HT-29 (cell line): ENCODE measurements at places on chromosomes 1 and 21.

DNA sequence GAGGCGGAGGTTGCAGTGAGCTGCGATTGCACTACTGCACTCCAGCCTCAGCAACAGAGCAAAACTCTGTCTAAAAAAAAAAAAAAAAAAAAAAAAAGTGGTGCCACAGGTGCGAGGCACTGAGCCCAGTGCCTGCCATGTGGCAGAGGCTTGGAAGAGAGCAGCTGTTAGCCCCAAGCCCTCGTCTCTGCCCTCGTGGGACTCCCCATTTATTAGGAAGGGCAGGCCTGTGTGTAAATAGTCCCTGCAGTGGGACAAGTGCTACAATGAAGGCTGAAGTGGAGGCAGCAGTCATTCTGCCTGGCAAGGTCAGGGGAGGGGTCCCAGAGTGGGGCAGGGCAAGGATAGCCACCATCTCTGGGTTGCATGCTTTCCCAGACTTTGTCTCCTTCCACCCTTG lies 6.5 kb downstream of the RPS6KA1 start:
- no peak for DNase-seq

DNA sequence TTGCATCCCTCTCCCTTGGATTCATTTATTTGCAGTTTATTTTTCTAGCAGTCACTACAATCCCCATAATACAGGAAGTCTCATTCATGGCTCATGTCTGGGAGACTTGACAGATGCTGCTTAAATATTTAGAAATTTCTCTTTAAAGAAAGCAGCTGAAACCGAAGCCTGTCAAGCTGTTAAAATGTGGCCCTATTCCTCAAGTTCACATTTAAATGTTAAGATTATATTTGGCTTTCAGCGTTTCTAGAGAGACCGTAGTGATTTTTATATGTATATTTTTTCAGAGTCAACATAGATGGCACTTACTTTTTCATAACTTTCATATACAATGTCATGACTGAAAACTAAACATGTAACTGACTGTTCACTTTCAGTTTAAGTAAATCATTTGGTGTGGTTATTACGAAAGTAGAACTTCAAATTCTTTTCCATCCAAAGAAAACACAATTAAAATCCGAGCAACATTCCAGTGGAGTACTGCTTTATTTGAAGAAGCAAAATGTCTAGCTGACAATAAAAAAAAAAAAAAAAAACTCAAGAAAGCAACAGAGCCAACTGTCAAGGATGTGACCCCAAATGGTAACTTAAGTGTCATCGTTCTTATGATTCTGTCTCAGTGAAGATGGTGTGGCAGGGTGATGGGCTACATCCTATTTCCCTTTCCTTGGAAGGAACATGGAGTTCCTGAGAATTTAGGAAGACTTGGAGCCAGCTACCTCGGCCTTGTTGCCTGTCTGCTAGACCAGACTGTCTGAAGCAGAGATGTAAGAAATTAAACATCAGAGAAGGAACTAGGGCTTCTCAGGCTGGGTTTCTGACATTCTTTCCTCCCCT lies 37.8 kb downstream of the MIS18A start:
- no peak for DNase-seq

DNA sequence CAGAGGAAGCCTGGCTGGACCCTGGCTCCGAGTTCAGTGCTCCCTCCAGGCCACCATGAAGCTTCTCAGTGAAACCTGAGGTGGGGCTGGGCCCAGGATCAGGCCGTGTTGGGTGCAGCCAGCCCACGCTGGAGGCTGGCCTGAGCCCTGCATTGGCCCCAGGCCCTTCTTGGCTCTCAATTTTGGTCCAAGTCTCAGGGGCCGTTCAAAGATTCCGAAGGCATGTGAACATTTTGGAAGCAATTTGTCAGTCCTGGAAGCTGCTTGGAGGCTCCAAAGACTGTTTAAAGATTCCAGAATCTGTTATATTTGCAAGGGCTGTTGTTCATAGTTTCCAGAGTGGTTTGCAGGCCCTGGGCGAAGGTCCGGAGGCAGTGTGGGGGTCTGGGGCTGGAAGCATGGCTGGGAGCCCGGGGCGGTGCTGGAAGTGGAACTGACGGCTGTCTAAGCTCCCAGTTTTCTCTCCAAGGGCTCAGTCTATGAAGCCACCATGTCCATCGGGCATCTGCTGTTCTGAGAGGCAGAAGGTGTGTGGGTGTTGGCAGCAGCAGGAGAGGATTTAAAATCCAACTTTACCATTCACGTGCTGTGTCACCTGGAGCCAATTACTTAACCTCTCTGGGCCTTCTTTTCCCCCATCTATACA lies 104.9 kb downstream of the EPHB2 start:
- no peak for DNase-seq

DNA sequence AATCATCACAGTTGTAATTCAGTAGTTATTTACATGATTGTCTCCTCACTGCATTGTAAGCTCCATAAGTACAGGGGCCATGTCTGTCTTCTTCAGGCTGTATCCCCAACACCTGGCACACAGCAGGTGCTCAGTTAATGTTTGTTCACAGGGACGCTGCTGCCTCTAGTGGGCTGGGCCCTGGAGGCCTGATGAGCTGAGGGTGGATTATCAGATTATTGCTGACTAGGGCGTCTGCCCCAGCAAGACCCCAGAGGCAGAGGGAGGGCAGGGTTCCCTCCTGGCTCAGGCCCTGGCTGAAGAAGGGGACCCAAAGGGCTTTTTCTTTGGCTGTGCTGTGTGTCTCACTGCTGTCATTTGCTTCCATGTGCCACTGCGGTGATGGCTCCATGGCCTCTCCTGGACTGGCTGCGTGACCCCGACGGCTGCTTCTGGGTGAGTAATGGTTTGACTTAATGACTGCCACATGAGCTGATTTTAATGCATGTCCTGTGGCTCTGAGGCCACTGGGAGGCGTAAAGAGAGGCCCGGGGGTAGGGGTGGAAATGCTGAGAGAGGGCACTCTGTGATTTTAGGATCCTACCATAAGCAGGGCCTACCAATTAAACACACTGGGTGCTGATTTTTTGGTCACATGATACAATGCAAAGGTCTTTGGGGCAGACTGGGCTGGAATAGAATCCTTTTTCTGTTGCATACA lies 20.8 kb upstream of the EPB41 start:
- no peak for DNase-seq

GRCh38 chr1:99456536-99456935 lies 189.4 kb upstream of the PALMD start:
- DNase-seq, result no peak

DNA sequence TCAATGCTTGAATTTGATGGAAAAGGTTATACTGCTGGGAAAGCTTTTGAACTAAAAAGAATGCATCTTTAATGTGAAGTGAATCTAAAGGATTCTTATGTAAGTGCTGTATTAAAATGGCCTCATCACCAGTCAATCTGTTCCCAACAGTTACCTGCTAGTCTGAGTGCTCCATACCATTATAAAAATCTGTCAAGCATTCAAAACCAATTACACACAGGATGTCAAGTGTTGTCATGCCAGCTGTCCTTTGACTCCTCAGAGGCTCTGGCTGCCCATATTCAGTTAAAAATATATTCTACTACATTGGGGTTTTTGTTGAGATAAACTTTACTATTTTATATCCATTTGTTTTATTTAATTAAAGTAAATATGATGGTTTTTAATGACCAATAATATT lies 1587.7 kb downstream of the AMY1C start:
- DNase-seq, result no peak

DNA sequence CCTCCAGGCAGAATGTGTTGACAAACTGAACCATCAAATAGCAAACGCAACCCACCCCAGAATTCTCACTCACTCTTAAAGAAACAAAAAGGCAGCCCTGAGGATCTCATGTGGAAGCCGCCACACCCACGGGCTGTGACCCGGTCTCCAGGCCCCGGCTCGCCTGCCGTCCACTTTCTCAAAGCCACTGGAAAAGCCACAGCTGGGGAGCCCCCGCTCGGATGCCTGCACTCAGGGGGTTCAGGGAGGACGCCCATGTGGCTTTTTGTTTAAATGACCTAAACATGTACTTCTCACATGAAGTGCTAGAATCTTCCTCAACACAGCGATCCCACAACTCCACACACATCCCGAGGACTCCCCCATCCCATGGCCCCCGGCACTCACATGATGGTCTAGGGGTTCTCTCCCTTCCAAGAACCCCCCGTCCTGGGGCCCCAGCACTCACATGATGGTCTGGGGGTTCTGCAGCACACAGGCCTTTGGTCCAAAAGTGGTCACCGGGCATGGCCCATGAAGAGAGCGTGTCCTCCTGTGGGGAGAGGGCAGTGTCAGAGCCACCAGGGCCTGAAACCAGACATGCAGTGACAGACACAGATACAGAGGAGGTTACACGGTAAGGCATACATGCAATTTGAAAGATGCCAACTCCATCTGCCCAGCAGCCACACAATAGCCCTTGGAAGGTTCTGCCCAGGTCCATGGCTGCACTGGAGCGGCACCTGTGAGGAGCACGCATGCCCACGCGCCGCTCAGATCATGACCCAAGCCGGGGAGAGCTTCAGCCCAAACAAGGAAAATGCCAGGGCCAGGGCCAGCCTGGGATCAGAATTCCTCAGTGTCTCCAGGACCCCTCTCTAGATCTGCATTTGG lies 16.5 kb downstream of the NADK start:
- DNase-seq, result no peak

DNA sequence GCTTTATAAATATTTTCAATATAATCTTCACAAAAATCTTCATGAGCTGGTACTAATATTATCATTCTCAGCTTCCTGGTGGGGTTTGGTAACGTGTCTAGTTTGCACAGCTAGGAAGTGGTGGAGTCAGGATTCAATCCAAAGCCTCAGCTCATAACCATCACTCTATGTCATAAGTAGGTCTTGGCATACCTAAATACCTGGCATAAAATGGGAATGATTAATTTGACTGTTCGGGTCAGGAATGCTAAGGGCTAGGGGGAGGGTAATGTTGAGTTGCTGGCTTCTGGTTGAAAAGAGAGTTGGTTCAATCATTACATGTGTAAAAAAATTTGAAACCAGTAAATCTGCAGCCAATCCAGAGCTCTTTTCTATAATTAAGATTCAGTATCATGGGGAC lies 5.6 kb upstream of the SAMSN1 start:
- no peak for DNase-seq

GRCh38 chr1:65319141-65319540 lies 9.8 kb downstream of the DNAJC6 start:
- no peak for DNase-seq

DNA sequence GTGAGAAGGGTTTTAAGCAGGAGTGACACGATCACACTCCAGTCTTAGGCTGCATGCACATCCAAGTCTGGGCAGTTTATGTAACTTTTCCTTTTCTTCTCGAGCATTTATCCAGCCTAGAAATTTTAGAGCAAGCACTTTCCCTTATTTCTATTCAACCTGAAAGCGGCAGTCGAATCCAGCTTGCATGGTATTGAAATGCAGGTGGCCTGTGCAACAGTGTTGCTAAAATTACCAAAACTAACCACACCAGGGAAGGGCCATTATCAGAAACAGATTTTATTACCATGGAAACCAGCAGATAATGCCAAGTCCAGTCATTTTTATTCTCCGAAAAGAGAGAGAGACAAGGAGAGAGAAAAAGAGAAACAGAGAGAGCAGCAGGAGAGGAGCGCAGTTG lies 179.9 kb upstream of the ZC3H12A start:
- no peak for DNase-seq

DNA sequence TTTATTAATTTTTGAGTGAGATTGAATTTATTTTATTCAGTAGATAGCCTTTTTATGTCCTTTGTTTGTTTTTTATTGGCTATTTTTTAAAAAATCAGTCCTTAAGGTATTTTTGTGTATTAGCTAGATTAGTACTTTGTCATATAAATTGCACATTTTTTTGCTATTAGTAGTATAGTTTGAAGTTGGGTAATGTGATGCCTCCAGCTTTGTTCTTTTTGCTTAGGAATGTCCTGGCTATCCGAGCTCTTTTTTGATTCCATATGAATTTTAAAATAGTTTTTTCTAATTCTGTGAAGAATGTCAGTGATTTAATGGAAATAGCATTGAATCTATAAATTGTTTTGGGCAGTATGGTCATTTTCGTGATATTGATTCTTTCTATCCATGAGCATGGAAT lies 80.4 kb downstream of the MAN1A2 start:
- no peak for DNase-seq

- DNase-seq, result peak; percentile 25
Observed at GRCh38 chr1:43121256-43121900, 50.7 kb downstream of the EBNA1BP2 start.

DNA sequence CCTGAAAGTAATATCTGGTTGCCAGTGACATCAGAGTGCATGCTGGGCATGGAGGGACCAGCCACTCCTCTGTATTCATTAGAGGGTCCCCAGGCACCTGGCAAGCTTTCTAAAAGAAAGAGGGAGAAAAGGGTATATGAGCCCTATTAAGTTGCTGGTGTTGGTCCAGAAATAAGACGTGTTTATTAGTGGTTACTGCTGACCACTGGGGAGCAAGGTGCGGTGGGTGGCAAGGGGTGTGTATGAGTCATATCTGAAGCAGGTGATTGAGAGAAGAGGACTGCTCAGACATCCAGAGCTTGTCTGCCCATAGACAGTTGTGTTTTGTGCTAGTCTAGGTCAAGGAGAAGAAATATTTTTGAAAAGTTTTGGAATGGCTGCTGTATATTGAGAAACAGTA lies 298.1 kb downstream of the TM2D1 start:
- DNase-seq, result no peak

DNA sequence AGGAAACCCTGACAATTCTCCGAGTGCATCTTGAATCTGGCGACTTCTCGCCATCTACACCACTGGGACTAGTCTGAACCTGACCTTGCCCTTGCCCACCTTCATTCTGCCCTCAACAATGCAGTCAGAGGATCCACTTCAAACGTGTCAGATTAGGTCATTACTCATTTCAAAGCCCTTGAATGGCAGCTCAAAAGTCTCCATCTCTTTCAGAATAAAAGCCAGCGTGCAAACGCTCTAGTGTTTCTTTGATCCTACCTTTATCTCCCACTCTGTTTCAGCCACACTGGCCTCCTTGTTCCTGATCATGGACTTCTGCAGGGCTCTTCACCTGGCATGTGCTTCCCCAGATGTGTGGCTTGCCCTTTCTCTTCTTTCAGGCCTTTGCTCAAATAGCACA lies 31.3 kb downstream of the SLC30A1 start:
- no peak for DNase-seq

DNA sequence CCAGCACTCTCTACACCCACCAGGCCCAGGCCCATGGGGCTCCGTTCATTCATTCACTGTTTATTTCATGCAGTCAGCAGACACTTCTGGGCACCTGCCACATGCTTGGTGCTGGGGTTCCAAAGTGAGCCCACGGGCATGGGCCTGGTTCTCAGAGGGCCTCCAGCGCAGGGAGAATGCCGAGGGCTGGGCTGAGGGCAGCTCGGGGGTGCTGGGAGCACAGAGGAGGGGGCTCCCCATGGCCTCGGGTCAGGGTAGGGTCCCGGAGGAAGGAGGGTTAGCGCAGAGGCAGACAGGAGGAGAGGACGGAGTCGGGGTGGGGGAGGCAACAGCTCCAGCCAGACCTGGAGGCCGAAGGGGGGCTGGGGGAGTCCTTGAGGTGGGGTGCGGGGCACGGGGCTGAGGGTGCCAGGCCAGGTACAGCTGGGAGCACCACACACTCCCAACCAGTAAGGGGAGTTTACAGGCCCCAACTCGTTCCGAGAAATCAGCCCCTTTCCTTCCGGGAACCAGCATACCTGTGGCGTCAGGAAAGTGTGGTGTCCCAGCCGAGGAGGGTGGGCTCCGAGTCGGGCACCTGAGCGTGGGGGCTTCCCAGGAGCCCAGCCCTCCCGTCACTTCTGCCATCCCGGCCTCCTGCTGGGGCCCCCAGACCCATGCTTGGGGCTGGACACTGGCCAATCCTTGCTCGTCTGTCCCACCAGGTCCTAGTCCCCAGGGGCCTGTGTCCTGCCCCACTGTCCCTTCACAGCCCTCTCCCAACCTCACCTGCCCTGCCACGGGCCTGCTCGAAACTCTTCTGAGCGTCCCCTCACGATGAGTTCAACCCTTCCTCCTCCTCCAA lies 10.8 kb downstream of the ARHGEF16 start:
- no peak for DNase-seq

- DNase-seq, result no peak
Observed at GRCh38 chr1:29789910-29790247, 553.6 kb downstream of the PTPRU start.
